H1 (cell line): ENCODE measurements at places on chromosomes 1 and 21.

GRCh38 chr1:245288796-245289195, 134.0 kb downstream of the KIF26B start:
- DNase-seq, result no peak

- DNase-seq, result no peak
Observed at GRCh38 chr1:75053207-75053606, 81.0 kb upstream of the LHX8 start.

- DNase-seq, result no peak
Observed at GRCh38 chr1:53111073-53111556, 31.3 kb downstream of the SLC1A7 start.

GRCh38 chr1:39737546-39738169, 1.0 kb upstream of the PPIE start:
- no peak for DNase-seq

- DNase-seq, result no peak
Observed at GRCh38 chr1:243996223-243996622, 54.9 kb upstream of the ZBTB18 start.

GRCh38 chr1:47991187-47991586, 6.0 kb downstream of the TRABD2B start:
- no peak for DNase-seq

DNA sequence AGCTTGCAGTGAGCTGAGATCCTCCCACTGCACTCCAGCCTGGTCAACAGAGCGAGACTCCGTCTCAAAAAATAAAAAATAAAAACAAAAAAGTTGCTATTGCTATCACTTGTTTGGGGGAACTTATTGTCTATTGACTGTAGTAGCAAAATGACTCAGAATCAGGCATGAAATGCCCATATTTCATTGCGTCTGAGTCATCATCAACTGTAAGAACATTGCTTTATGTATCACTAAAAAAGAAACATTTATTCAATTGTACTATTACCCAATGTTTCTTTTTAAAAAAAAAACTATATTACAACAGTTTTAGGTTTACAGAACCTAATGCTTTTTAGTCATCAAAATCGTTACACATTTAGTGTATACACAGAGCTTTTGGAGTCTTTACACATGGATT, 91.0 kb upstream of the FMN2 start:
- DNase-seq, result no peak

DNA sequence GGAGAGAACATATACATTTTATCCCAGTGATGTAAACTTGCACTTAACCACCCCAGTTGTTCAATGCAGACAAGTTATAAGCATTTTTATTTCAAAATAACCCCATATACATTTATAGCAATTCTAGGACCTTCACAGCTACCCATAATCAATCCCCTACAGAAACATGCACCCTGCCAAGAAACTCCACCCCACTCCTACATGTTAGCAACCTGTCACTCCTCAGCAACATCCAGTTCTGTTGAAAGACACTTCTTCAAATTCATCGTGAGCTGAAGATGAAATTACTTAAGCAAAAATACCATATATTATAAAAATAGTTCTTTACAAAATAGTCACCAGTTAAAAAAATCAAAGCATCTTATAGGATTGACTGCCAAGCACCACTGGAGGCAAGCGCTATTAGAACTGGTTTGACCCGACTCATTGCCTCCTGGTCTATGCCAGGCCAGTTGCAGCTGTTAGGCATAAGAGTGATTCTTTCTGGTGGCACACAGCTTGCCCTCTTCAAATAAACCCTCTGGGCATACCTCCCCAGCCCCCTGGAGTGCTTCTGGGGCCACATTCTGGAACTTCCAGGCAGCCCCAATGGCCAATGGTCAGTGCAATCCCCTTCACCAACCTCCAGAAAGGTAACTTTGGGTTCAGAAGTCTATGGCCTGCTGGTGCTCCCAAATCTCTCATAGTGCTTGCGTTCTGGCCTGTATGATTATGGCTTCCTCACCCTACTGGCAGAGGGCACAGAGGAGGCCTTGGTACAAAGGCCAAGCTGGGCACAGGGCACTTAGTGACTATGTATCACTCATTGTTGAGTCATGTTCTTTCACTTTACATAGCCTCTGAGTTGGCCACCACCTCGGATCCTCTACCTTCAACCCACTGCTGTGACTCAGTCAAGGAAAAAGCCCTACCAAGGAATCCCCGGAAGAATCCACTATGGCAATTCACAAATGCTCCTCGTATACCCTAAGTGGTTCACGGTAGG, 72.2 kb upstream of the RALGPS2 start:
- DNase-seq, result no peak

- DNase-seq, result no peak
Observed at GRCh38 chr21:34728479-34728878, 59.7 kb downstream of the CLIC6 start.

DNA sequence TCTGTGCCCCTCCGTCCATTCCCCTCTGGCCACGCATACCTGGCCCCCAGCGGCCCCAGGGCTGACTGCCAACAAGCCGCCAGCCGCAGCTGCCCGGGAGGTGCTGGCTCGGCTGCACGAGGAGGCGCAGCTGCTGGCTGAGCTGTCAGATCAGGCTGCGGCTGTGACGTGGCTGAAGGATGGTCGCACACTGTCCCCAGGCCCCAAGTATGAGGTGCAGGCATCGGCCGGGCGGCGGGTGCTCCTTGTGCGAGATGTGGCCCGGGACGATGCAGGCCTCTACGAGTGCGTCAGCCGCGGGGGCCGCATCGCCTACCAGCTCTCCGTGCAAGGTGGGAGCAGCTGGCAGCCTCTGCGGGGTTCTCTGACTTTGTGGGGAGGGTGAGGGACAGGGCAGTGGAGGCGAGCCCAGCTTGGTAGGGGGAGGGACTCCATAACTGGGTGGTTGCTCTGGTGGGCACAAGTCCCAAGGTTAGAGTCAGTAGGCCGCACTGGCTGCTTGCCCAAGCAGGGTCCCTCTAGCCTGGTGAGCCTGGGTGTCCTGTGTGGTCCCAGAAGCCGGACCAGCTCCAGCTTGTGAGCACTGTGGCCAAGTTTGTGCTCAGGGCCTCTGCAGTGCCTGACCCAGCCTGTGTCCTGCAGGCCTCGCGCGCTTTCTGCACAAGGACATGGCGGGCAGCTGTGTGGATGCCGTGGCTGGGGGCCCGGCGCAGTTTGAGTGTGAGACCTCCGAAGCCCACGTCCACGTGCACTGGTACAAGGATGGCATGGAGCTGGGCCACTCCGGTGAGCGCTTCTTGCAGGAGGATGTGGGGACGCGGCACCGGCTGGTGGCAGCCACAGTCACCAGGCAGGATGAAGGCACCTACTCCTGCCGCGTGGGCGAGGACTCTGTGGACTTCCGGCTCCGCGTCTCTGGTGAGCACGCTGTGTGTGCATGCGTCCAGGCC, 8.8 kb downstream of the OBSCN start:
- no peak for DNase-seq

DNA sequence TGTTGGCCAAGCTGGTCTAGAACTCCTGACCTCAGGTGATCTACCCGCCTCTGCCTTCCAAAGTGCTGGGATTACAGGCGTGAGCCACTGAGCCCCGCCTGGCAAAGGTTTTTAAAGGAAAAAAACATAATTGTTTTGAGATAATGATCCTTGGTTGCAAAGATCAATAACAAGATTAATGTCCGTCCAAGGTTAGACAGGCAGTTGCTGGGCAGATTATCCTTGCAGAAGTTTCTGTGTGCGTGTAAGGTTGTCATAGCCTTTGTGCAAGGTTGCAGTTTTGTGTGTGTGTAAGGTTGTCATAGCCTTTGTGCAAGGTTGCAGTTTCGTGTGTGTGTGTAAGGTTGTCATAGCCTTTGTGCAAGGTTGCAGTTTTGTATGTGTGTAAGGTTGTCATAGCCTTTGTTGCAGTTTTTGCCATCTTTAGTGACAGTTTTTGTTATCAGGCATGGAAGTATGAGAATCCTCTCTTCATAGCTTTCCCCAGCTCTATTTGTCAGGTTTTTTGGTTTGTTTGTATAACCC, 3.6 kb downstream of the YBEY start:
- no peak for DNase-seq

- no peak for DNase-seq
Observed at GRCh38 chr1:228828151-228828550, 92.9 kb downstream of the RHOU start.

GRCh38 chr1:34898330-34898761, 31.1 kb downstream of the DLGAP3 start:
- DNase-seq, result no peak

DNA sequence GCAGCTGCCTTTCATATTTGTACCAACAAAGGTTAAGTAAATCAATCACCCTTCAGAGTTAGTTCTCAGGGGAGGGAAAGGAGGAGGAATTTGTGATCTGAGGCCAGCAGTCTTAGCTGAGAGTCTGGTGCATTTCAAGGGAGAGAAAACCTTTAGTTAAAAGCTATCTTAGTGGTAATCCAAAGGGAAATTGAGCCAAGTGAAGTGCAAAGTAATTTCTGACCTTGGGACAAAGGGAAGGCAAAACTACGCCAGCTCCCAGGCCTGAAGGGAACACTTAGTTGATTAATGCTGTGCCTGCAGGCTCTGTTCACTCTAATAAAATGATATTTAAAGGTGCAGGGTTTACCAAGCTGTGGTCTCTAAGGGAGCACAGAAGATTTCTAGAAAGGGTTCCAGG, 23.1 kb upstream of the FMOD start:
- DNase-seq, result no peak

DNA sequence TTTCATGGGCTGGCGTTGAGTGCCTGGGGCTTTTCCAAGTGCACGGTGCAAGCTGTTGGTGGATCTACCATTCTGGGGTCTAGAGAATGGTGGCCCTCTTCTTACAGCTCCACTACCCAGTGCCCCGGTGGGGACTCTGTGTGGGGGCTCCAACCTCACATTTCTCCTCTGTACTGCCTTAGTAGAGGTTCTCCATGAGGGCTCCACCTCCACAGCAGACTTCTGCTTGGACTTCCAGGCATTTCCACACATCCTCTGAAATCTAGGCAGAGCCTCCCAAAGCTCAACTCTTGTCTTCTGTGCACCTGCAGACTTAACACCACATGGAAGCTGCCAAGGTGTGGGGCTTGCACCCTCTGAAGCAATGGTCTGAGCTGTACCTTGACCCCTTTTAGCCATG, 82.1 kb downstream of the CCDC18 start:
- no peak for DNase-seq
